ENCODE measurements at places on chromosomes 1 and 21. TPM values are rescaled to one million over a fixed set of nuclear protein-coding genes. Genes with fewer than 3 reads are reported as not detected.

SERPINC1 gene
- total RNA-seq: 2,830 TPM

KCNE1 gene
- 2.4 TPM for total RNA-seq

FAM78B gene
- total RNA-seq: 1.1 TPM

SOX13 gene
- total RNA-seq: 13.3 TPM

HSF2BP gene
- 0.43 TPM for total RNA-seq

MFSD2A gene
- total RNA-seq: 69.5 TPM

FAM43B gene
- 0.12 TPM for total RNA-seq

PDE4B gene
- 4.0 TPM for total RNA-seq

PLD5 gene
- total RNA-seq: 0.26 TPM

C1orf174 gene
- 20.9 TPM for total RNA-seq

MRPL9 gene
- 29.6 TPM for total RNA-seq

MTHFR gene
- total RNA-seq: 13.9 TPM

TMCO4 gene
- 8.9 TPM for total RNA-seq

FNBP1L gene
- 10.4 TPM for total RNA-seq

LYPD8 gene
- total RNA-seq: not detected

PCSK9 gene
- total RNA-seq: 20.0 TPM

CR1L gene
- total RNA-seq: 0.67 TPM

CRYAA gene
- total RNA-seq: 17.2 TPM

KLHDC8A gene
- total RNA-seq: not detected

OR2AK2 gene
- total RNA-seq: not detected

SLC6A17 gene
- not detected for total RNA-seq

ZNF648 gene
- total RNA-seq: 0.62 TPM

ILDR2 gene
- total RNA-seq: 2.3 TPM

A3GALT2 gene
- not detected for total RNA-seq

ARHGEF10L gene
- total RNA-seq: 103 TPM

CELF3 gene
- not detected for total RNA-seq

IFI44 gene
- total RNA-seq: 5.6 TPM

BTBD8 gene
- total RNA-seq: 1.8 TPM

NOTCH2NLA gene
- 23.7 TPM for total RNA-seq

NES gene
- 1.5 TPM for total RNA-seq

DPYD gene
- 74.4 TPM for total RNA-seq

GPR161 gene
- total RNA-seq: 0.70 TPM

Measured in right lobe of liver (tissue), 6 donors.